ENCODE measurements at places on chromosomes 16 and 17.

GRCh38 chr16:64406770-64407181 lies 715.1 kb downstream of the CDH11 start:
- no peak for DNase-seq

GRCh38 chr17:31572341-31572740 lies 180.9 kb downstream of the RAB11FIP4 start:
- DNase-seq, result no peak

DNA sequence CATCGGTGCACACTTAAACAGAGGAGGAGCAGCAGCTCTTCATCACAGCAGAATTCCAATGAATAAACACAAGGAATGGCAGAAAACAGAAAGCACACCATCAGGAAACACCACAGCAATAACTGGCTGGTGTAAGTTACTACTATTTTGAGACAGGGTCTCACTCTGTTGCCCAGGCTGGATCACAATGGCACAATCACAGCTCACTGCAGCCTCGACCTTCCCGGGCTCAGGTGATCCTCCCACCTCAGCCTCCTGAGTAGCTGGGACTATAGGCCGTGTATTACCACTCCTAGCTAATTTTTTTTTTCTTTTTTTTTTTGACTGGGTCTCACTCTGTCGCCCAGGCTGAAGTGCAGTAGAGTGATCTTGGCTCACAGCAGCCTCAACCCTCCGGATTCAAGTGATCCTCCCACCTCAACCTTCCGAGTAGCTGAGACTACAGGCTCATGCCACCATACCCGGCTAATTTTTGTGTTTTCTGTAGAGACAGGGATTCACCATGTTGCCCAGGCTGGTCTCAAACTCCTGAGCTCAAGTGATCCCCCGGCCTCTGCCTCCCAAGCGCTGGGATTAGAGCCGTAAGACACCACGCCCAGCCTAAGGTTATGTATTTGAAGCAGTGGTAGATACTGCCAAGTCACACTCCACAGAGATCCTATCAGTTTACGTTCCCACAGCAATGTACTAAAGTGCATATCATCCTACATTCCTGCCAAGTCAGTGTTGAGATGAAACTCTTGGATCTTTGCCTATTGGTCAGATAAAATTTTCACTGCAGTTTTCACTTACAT lies 20.7 kb downstream of the TRAP1 start:
- DNase-seq, result no peak

- no peak for DNase-seq
Measured at GRCh38 chr16:81466356-81466980, 21.9 kb downstream of the CMIP start.

- no peak for DNase-seq
Measured at GRCh38 chr17:56110463-56111135, 42.7 kb upstream of the ANKFN1 start.

GRCh38 chr17:16353317-16354174 lies at the start of gene CENPV:
CENPV (minus strand) TSS chr17:16353469; CDS start chr17:16353436, 33 bp downstream.
- DNase-seq, result peak; percentile 81

- DNase-seq, result no peak
Measured at GRCh38 chr17:29196769-29197515, 16.7 kb upstream of the MYO18A start.

DNA sequence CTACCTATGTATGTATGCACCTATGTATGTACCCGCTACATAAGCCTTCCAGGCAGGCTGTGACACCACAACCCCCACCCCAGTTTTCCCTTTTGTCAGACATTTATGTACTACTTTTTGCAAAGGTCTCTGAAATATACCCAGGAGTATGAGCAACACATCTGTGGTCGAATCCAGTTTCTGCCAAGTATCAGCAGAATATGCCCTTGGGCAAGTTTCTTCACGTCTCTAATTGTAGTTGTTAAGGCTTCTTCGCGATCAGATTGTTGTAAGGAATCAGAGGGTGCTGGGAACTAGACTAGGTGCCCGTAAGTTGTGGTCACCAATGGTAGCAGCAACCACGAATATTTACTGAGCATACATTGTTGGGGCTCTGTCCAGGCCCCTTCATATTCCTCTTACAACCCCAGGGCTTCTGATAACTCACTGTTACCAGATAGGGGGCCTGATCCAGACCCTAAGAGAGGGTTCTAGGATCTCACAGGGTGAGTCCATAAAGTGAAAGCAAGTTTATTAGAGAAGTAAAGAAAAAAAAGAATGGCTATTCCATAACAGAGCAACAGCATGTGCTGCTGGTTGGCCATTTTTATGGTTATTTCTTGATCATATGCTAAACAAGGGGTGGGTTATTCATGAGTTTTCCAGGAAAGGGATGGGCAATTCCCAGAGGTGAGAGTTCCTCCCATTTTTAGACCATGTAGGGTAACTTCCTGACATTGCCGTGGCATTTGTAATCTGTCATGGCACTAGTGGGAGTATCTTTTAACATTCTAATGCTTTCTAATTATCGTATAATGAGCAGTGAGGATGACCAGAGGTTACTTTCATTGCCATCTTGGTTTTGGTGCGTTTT lies 16.6 kb downstream of the NUDT7 start:
- DNase-seq, result no peak

GRCh38 chr17:5610956-5611355 lies 26.6 kb upstream of the NLRP1 start:
- no peak for DNase-seq

DNA sequence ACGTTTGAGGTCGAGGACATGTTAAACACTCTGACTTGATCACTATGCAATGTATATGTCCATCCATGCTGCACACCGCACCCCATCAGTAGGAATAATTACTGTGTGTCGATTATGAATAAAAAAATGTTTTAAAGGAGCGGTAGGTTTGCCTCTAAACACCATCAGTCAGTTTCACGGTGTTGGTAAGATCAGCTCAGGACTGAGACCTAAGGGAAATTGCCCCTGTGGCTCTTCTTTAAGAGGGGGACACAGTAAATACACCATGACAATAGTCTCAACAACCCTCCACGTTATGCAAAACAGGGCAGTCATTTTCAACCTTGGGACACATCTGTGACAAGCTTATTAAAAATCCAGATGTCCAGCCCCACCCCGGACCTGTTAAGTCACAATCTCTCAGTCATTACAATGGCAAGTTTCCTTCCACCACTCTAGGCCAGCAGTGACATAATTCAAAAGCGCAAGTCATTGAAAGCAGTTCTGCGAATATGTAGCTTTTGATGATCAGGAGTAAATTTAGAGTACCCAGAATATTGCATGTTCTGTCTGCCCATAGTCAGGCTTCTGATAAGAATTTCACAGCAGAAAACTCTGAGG lies 1.2 kb downstream of the ATMIN start:
- no peak for DNase-seq

DNA sequence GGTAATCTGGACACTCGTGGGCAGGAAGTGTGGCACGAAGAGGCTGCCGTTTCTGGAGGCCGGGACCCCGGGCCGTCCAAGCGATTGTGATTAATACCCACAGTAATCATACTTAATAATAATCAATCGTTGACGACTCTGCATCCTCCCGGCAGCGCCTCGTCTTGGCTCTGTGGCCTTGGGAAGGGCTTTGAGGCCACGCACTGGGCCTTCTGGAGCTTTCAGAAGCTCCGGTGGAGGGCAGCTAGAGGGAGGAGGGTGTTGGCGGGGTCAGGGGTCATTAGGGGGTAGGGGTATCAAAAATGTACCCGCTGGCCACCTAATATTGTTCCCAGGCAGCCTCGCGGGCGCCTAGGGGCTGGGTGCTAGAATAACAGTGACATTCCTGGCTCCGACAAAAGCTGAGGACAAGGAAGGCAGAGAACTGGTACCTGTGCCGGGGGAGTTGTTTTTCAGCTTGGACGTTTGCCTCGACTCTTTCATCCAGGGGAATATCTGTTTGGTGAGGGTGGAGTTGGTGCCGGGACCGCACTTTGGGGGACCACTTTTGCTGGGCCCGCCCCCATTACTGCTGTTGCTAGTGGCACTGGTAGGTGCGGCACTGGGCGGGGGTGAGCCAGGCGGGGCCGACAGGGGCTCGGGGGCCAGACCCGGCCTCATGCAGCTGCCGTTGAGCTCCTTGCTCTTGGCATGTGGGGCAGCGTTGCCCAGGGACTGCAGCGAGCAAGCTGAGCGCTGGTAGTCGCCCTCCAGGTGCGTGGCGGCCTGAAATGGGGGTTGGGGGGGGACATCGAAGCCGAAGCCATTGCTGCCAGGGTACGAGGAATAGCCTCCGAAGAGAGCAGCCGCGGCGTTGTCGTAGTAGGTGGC lies 6.9 kb upstream of the HOXB2 start:
- DNase-seq, result no peak

DNA sequence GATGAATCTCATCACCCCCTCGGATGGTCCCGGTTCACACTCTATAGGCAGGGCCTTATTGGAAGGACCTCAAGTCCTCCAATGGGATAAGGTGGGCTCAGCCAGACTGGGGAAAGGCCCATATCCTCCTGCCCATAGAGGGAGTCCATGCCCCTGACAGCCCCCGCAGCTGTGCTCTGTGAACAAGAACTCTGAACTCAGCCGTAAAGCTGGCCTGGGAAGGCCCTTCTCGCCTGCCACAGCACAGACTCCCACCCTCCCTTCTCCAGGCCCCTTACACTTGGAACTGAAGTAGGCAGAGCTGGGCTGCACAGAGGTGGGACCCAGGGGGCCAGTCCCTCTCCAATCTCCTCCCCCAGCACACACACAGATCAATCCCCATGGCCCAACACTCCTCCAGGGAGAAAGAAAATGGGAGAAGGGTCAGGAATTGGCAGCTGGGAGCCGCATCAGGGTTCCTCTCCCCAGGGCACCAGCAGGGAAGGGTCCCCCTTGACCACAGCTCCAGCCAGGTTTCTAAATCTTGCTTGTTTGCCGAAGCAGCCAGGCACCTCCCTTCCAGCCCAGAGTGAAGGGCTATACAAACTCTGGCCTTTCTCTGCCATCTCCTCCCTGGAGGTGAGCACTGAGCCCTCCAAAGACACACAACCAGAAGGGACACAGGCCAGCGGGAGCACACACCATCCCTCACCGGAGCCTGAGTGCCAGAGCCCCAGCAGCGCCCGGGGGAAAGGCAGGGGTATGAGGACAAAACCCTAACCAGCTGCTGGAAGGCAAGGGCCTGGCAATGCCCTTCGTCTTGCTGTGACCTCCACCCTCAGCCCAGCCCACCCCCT lies 454.1 kb downstream of the SOX9 start:
- no peak for DNase-seq

GRCh38 chr17:60169921-60170817 lies 20.4 kb downstream of the CA4 start:
- no peak for DNase-seq

- DNase-seq, result no peak
Measured at GRCh38 chr16:8923199-8923598, 40.5 kb downstream of the USP7 start.

DNA sequence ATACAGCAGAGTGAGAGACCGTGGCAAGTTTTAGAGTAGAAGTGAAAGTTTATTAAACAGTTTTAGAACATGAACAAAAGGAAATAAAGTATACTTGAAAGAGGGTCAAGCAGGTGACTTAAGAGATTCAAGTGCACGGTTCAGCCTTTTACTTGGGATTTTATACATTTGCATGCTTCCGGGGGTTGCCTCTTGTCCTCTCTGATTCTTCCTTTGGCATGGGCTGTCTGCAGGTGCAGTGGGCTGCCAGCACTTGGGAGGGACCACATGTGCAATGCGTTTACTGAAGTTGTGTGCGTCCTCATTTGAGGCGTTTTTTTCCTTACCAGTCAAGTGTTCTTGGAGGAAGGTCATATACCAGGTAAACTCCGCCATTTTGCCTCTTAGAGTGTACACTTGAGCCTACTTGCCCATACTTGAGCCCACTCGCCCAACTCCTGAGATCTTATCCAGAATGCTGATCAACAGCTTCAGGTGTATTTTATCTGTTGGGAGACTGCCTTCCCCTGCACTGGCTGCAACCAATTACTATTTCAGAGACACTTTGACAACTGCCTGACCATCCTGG lies 195.2 kb downstream of the IRX5 start:
- no peak for DNase-seq

DNA sequence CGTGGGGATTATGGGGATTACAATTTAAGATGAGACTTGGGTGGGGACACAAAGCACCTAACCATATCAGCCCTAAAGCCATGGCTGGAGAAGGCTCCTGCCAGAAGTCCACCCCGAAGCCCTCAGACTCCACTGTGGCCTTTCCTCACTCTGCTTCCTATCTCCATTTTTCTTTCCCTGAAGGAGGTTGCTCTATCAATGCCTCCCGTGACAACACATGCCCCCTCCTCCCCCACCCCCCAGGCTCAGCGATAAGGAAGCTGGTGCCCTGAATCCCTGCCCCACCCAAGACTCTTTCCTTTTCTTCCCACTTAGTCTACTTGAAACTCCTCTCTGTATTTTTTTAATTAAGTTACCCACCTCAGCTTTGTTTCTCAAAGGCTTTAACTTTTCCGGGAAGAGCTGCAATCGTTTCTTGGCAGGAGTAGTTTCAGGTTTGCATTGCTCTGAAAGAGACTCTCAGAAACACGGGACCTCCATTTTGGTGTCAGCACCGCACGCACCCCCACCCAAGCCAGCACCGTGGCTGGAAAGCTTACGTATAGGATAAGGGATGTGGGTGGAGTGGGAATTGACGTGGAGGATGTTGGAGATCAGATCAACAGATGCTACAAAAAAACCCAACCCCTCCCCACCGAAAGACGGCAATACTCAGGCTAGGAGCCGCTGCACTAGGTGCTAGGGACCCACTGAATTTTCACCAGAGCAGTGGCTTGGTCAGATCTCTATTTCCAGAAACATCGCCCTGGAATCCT lies 15.2 kb upstream of the CA4 start:
- DNase-seq, result no peak

GRCh38 chr17:80795090-80795580 lies 196.5 kb upstream of the CHMP6 start:
- DNase-seq, result no peak

DNA sequence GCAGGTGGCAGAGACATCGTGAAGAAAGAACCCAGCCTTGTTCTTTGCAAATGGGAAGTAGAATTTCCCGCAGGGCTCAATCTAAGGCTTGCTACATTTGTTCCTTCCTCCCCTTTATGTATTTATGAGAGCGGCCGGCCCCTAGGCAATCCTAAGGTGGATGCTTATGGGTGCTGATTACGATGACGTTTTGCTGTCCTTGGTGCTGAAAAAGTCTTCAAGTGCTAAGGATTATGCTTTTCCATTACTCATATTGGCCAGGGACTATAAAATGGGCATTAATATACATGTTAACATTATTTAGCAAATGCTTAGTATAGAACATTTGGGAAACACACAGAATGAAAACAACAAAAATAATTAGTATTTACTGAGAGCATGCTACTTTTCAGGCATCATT lies 313.3 kb upstream of the XYLT1 start:
- no peak for DNase-seq

DNA sequence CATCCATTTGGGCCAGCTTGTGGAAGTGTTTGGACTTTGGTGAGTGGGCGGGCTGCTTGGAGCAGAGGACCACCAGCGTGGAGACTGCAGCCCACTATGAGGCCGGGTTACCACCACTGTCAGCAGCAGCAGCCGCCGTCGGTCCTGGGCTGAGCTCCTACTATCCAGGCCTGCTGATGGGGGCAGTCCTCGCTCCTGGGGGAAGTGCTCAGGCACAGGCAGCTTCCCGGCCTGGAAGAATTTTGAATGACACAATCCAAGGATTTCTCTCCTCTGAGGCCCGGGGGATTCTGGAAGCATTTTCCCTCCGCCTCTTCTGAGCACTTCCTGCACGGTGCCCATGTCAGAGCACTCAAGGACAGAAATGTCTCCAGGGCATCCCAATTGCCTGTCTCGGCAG lies 5.3 kb upstream of the NOD2 start:
- DNase-seq, result no peak

Measured in GM12891 (cell line).